Stimulated activated CD4-positive, alpha-beta T cell treated with anti-CD3 and anti-CD28 coated beads, Interleukin-1b, Interleukin-23, amount 100 ng/mL, for 24 hours (primary cell): ENCODE measurements at places on chromosomes 7 and 10.

- DNase-seq: no peak
These were observed 18.0 kb downstream of the STARD3NL start for GRCh38 chr7:38195804-38196595.

GRCh38 chr7:156661637-156662036 lies 21.1 kb downstream of the RNF32 start:
- no peak for DNase-seq

- DNase-seq: no peak
These were observed 9.5 kb downstream of the ATOH7 start for GRCh38 chr10:68222391-68222790.

GRCh38 chr10:29973921-29974320 lies 85.5 kb downstream of the JCAD start:
- DNase-seq: no peak

DNA sequence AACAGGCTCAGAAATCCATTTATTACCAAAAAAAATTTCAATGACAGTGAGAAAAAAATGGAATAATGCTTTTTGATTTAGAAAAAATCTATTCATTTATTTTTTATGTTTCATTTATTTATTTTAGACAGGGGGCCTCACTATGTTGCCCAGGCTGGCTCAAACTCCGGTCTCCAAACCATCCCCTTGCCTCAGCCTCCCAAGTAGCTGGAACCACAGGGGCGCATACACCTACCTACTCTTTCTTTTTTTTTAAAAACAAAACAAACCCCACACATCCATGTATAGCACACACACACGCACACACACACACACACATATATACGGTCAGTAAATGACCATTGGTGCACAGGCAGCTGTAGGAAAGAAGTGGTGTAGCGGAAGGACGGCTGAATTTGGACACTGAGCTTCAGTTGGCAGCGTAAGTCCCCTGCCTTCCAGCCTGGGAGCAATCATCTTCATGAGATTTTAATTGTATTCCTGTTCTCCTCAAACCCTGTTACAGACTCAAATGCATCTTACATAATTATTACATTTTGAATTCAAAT lies 28.8 kb downstream of the ARL4A start:
- DNase-seq: no peak

GRCh38 chr7:142345811-142346210 lies 88.0 kb upstream of the PRSS58 start:
- DNase-seq: no peak

DNA sequence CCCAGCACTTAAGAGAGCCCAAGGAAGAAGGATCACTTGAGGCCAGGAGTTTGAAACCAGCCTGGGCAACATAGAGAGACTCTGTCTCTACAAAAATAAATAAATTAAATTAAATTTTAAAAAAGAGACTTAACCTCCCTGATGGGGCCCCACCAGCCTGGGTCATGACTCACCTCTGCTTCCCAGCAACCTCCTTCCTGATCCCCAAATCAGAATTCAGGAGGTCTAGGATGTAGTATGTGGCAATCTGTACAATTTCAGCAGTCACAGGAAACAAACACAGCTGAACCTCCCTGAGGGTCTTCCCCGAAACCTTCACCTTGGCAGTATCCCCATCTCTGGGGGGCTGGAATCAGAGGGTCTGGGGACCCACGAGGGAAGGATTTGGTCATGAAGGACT lies 9.7 kb upstream of the PPP1R35 start:
- no peak for DNase-seq

- DNase-seq: no peak
These were observed 983 bp downstream of the TNRC18 start for GRCh38 chr7:5422396-5423305.

DNA sequence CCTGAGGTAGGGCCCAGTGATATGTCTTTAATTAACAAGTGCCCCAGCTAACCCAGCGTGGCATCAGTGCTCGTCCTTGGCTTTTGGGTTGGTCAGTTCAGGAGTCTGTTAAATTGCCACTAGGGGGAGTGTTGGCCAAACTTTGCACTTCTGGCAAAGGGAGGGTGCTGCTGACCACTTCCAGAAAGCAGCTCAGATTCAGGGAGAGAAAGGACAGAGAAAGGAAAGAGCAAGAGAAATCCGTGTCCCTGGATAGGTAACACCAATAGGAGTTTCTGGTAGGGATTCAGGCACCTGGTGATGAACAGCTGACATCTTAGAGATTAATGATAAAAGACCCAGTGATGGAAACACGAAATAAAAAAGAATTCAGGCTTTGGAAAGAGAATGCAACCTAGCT lies 243.1 kb upstream of the AOAH start:
- DNase-seq: no peak

- no peak for DNase-seq
These were observed 76.5 kb upstream of the PPP1R3C start for GRCh38 chr10:91709394-91709798.

GRCh38 chr10:109898666-109899355 lies 24.5 kb downstream of the XPNPEP1 start:
- no peak for DNase-seq

- DNase-seq: no peak
These were observed 82.8 kb downstream of the BBS9 start for GRCh38 chr7:33212144-33212543.

DNA sequence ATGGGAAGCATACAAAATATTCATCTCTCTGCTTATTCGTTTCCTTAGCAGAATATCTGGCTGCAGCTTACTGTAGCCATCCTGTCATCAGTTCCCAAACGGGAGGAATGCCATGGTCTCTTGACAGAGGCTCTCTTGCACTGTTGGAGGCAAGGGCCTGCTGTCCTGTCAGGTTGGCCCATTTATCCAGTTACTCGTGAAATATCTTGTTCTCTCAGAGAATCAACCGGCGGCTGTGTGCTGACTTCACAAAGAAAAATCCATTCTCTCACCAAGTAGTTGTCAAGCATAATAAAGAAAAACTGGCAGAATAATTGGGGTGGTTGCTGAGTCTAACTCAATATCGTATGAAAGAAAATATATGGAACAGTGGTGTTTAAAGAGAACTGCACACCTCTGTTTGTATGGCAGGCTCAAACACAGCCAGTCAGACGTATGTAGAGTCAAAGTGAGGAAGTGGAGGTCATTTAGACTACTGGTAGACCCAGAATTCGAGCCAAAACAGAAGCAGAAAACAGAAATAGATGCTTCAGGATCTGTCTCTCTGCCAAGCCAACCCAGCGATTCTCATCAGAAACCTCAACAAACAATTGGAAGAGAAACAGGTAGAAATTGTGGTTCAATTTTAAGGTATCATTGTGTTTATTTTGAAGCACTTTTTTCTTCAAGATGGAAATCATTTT lies 349.2 kb upstream of the PRKCQ start:
- no peak for DNase-seq

DNA sequence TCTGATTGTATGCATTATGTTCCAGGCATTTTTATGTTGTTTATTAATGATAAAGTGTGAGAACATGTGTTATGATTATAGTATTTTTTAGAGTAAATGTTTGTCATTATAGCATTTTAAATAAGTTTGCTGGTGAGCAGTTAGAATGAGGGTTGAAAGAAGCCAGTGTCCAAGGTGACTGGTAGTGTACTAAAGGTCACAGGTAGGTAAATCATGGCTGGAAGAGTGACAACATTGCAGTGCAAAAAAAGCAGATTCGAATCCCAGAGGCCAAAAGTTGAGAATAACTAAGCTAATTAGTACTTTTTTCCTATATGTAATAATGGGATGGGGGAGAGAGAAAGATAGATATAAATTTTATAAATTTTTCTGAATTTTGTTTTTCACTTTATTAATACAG lies 44.0 kb downstream of the RSBN1L start:
- no peak for DNase-seq

DNA sequence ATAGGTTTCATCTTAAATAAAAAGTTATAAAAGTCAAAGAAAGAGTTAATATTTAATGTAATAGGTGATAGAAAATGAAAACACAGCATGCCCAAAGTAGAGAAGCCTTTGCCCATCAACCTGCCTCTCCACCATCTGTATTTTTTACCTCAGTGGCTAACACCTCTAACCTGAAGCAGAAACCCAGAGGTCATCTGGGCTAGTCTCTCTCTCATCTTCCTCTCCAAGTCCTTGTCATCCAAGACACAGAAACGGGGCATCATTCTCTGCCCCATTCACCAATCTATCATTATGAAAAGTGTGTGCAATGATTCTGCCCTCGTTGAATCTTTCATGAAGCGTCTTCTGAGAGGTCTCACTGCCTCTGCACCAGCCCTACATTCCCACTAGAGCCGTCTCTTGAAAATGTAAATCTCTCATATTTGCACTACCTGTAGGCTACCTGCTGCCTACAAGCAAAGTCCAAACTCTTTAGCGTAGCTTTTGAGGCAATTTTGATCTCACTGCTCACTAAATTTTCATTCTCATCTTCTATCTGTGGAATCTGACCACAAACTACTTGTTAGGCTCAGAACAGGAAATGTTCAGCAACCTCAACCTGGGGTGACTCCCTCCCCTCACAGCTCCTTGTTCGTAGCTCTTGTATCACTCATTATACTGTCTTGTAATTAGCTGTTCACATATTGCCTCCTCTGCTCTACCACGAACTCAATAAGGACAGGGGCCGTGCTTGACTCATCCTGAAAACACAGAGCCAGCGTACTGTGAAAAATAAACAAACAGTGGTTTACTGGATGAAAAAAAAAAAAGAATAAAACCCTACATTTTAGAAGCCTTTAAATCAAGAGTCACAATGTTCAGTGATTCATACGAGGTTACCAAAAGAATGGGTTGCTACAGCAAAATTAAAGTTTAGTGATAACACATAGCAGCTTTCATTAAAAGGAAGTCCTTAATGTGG lies 83.1 kb downstream of the CTNNA3 start:
- no peak for DNase-seq

GRCh38 chr7:30682212-30683083 lies at the start of gene CRHR2:
Gene CRHR2, minus strand, starts transcription at chr7:30682456. Its CDS starts 176 bp downstream, at chr7:30682280.
- peak; percentile 11 for DNase-seq

DNA sequence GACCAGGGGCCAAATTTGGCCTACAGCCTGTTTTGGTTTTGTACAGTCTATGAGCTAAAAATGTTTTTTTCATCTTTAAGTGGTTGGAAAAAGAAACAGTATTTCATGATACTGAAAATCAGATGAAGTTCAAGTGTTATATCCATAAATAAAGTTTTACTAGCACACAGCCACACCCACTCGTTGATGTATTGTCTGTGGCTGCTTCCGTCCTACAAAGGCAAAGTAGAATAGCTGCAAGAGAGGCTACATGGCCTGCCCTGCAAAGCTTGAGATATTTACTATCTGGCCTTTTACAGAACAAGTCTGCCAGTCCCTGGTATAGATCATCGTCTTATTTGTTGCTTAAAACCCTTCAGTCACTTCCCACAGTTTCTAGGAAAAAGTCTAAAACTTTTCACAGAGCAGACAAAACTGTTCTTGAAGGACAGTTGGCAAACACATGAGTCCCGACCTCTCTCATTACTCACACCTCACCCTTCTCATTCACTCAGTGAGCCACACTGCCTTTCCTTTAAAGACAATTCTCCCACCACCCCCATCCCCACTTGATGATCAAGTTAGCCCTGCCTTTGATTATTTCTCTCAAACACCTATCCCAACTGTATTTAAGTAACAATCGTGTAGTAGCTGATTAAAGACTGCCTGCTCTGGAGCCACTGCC lies 9.9 kb downstream of the RHEB start:
- DNase-seq: no peak

DNA sequence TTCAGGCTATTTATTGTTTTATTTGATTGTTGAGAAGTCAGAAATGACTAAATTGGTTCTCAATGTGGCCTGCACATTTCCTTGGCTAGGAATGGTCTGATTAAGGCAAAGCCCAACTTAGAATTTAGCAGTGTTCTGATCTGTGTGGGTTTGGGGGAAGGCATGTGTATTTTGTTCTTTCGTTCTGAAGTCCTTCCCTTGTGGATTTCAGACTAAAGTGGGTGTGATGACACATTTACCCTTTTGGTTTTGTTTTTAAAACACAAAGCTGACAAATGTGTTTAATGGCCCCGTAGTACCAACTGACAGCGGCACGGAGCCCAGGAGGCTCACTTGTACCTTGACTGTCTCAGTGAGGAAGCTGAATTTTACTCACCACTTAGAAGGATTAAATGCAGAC lies 452.3 kb upstream of the GALNT17 start:
- no peak for DNase-seq
